Caki2 (cell line): ENCODE measurements at places on chromosomes 13 and 19.

DNA sequence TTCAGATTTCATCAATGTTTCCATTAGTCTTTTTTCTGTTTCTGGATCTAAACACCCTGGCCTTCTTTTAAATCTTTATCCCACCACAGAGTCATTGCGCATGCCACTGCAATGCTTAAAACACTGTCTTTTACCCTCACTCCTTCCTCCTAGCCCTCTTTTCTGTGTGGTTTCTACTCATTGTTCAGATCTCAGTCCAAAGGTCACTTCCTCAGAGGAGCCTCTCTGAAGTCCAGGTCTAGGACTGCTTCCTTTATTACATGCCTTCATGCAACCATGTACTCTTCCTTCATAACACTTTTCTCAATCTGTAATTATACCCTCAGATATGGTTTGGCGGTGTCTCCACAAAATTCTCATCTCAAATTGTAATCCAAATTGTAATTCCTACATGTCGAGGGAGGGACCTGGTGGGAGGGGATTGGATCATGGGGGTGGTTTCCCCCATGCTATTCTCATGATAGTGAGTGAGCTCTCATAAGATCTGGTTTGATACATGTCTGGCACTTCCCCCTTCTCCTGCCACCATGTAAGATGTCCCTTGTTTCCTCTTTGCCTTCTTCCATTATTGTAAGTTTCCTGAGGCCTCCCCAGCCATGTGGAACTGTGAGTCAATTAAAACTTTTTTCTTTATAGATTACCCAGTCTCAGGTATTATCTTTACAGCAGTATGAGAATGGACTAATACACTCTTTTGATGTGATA, 808.9 kb downstream of the DIAPH3 start:
- DNase-seq: no peak

DNA sequence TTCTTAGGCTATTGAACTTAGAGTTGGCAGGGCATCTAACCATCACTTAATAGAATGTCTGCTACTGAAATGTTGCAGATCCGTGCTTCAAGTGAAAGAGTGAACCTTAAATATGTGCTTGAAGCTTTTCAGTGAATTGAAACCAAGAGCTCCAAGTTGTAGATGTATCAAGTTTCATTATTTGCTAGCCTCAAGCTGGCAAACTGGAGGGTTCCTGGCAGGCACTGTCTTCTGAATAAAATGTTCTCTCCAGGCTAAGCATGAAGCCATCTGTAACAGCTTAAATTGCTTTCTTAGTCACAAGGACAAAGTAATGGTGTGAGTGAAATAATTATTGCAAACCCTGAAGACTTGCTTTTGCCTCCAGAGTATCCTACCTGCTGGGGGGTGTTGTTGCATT, 415.0 kb upstream of the SPRY2 start:
- DNase-seq: no peak

DNA sequence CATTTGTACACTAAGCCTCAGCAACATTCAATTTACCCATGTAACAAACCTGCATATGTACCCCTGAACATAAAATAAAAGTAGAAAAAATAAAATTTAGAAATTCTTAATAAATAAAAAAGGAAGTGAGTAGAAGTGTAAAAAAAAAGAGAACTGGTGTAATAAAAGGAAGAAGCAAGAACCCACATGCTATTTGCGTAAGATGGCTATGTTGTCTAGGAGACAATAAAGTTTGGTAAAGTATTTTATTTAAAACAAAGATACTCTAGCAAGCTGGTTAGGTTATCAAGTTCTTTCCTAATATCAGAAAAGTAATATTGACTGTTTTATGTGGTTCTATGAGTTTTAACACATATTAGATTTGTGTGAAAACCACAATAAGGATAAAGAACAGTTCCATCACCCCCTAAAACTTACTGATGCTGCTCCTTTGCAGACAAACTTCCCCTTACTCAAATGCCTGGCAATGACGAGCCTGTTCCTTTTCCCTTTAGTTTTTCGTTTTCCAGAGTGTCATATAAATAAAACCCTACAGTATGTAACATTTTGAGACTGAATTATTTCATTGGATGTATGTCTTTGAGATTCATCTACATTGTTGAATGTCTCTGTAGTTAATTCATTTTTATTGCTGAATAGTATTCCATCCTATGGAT, 98.9 kb downstream of the TNFSF13B start:
- DNase-seq: no peak

DNA sequence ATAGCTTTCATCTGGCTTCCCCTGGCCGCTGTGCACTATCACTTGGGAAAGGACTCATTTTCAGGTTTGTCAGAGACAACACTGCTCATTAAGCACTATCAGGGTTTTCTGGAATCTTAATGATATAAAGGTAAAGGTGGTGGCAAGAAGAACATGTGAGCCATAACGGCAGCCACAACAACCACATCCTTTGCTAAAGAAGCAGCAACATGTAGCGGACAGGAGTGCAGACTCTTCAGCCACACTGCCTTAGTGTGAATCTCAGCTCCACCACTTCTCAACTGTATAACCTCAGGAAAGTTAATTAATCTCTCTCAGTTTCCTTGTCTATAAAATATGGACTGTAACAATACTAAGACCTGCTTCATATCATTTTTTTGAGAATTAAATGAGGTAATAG, 24.1 kb upstream of the MIR17HG start:
- DNase-seq: no peak

DNA sequence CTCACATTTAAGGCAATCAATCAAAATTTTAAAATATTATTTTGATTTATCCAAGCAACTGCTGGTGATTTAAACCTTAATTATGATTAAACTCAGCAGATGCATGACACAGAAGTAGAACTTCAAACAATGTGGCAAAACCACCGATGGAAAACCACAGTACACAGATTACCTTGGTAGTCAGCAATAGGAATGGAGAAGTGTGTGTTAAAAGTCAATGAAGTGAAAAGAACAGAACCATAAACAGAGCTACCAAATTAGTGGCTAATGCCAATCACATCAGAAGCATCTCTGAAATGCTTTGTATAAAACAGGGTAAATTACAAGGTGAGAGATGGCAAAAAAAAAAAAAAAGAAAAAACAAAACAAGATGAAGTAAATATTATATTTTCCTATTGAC, 31.2 kb downstream of the KATNAL1 start:
- DNase-seq: no peak

DNA sequence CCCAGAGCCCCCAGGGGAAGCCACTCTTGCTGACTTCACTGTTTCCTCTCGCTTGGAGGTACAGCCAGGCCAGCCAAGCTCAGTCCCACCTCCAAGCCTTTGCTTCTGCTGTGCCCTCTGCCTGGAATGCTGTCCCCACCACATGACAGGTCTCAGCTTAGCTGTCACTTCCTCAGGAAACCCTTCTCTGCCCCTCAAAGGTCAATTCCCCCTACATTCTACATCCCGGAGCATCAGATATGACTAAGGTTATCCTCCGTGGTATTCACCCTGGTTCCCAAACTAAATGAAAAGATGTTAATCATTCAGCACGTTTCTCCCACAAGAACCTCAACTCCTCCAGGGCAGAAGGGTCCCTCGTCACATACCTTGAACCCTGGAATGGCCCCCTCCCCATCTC, 53.5 kb downstream of the PTPRS start:
- DNase-seq: no peak

- no peak for DNase-seq
Observed at GRCh38 chr19:4278419-4279266, at the start of gene SHD. SHD (plus strand) TSS chr19:4279266; CDS start chr19:4280064, 798 bp downstream.

DNA sequence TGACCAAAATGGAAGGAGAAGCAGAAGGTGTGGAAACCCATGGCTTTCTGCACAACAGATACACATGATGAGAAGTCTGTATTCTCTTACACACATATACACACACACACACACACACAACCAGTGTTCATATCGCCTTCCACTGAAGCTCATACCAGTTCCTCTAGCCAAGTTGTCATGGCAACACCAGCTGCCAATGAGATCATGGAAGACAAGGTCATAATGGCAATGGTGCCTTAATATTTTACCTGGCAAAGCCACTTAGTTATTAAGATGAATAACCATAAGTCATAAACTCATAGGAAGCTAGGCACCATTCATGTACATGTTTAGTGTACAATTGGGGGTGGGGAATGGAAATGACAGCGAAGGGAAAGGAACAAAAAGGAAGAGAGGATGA, 2.6 kb upstream of the DHRS12 start:
- no peak for DNase-seq

DNA sequence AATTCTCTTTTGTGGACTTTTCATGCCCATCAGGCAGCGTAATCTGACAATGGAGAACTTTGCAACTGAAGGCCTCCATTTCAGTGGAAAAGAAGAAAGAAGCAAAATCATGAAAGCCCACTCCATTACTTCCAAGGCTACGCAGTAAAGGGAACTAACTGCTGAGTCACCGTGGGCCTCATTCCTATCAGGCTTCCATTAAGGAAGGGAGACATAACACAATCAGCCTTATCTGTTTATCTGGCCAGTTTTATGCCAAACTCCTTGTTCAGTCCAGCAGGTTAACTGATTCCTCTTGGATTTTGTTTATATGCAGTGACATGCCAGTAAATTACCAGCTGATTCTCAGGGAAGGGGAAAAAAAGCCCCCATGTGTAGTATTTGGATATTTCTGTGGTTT, 56.8 kb upstream of the KATNAL1 start:
- no peak for DNase-seq

DNA sequence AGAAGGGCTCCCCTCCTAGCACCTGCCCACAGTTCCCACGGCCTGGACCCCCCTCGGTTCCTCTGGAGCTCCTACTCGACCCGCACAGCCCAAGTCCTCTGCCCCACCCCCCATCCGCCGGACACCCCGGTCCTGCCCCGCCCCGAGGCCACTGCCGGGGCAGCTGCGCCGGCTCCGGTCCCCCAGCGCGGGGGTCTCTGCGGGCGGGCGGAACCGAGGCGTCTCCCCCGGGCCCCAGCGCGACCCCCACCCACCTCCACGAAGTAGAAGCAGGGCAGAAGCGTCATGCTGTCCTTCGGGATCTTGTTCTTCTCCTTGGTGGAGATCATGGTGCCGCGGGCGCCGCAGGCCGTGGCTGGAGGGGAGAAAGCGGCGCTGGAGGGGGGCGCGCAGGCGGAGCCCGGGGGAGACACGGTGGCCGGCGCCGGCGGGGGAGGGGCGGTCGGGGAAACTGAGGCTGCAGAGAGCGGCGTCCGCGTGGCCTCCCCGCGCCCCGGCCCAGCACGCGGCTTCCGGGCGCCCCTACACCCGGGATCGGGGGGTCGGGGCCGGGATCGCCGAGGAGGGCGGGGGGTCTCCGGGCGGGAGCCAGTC, 427 bp downstream of the PLPPR3 start:
- DNase-seq: no peak

DNA sequence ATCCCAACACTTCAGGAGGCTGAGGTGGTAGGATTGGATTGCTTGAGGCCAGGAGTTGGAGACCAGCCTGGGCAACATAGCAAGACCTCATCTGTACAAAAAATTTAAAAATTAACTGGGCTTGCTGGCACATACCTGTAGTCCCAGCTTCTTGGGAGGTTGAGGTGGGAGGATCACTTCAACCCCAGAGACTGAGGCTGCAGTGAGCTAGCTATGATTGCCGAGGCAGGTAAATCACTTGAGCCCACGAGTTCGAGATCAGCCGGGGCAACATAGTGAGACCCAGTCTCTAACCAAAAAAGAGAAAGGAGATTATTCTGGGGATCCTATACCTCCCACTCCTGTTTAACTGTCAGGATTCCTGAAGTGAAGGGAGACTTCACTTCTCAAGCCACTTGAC, 16.4 kb upstream of the GARRE1 start:
- no peak for DNase-seq

DNA sequence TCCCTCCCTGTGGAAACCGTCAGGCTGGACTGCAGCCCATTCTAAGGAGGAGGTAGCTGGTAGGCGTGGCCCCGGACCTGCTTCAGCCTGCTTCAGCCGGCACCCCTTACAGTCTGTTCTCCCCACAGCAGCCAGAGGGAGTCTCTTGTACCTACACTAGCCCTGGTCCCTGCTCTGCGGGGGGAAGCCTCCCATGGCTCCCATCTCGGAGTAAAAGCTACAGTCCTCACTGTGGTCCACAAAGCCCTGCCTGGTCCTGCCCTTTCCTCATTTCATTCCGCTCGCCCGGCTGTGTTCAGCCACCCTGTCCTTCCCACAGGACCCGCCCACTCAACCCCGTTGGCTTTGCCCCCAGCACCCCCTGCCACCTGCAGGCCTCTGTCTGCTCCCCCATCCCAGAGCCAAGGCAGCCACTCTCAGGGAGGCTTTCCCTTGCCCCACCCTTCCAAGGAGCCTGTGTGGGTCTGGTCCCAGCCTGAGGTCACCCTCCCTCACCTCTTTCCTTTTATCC, 1.3 kb downstream of the PGLYRP1 start:
- no peak for DNase-seq

DNA sequence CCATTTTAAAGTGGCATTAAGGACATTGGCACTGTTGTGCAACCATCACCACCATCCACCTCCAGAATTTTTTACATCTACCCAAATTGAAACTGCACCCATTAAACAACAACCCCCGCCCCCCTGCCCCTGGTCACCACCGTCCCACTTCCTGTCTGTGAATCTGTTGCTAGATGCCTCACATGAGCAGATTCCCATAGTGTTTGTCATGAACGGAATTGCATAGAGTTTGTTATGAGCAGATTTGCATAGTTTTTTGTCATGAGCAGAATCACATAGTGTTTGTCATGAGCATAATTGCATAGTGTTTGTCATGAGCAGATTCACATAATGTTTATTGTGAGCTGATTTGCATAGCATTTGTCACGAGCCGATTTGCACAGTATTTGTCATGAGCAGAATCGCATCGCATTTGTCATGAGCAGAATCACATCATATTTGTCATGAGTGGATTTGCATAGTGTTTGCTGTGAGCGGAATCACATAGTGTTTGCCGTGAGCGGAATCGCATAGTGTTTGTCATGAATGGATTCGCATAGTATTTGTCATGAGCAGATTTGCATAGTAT, 54.0 kb upstream of the GTF3A start:
- no peak for DNase-seq

DNA sequence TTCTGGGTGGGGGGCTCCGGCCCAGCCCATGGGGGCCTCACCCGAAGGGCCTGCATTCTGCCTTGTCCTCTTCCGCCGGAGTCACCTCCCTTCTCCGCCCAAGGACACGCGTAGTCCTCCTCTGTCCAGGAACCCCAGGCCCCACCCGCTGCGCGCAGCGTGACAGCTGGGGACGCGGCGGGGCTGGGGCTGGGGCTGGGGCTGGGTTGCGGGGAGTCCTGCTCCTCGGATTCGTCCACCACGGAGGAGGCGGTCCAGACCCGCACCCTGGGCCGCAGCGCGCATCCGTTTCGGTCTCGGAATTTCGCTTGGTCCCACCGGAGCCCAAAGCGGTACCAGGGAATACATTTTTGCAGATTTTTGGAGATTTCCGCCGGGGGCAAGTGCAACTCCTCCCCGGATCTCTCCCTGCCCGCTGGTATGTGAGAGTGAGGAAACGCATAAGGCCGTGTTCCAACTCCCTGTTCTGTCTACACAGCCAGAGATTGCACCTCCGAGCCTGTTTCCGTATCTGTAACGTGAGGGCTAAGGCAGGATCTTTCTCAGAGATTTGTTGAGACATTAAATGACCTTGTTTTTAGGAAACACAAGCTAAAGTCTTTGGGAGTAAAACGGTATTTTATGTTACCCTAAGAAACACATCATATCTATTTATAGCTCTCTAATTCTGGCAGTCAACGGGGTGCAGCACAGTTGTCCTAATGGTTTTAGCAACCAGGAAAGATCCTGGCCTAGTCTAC, at the start of gene COX7A1:
COX7A1 (minus strand) TSS at position 96 of the 740 bp plus-strand sequence; CDS start at position 56, 40 bp downstream.
- DNase-seq: no peak
